ENCODE measurements at places on chromosomes 12 and 14.

DNA sequence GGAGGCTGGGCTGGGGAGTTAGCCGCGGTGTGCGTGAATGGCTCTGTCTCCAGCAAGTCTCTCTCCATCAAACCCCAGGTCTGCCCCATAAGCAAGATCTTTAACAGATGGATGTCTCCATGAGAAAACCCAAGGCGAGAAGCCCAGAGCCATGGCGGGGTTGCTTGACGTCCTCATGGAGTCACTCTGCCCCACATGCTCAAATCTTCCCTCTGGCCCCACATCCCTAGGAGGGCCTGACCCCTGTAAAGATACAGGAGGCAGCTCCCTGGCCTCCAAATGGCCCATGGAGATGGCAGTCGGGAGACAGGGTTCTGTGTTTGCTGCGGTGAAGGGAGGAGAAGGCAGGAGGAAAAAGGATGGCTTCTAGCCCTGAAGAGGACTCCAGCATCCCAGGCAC lies 49.3 kb downstream of the C14orf132 start:
- no peak for DNase-seq

- DNase-seq = peak; percentile 36
These were observed 31.0 kb downstream of the NFYB start for GRCh38 chr12:104106965-104107364.

DNA sequence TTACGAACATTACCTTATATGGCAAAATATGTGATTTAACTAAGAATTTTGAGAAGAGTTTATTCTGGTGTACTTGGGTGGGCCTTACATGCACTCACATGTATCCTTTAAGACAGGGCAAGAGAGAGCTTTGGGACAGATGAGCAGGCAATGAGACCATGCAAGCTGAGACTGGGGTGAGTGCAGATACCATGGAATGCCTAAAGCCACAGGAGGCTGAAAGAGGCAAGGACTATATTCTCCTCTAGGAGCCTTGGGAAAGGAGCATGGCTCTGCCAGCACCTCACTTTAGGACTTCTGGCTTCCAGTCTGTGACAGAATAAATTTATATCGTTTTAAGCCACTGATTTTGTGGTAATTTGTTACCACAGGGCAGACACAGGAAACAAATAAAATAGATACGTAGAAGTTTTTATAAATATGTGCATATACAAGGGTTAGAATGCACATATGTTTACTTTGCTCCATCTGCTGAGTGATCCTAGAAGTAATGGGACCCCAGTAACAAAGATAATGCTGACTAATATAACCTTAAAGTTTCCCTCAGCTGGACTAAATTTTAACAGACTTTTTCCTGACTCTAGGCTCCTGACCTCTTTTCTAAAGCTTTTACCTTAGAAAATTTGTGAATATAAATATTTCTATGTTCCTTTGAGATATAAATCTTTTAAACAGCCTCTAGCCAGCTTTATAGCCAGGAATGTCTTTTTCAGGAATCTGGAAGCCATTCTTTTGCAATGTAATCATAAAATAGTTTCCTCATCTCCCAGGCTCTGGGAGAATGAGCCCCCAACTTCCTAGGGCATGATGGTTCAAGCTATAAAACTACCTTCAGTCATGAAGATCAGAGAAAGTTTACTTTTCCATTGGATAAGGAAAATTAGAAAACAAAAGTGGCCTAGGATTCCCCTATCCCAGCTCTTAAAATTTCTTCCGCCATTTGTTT lies 216.8 kb downstream of the PPFIA2 start:
- DNase-seq = no peak

DNA sequence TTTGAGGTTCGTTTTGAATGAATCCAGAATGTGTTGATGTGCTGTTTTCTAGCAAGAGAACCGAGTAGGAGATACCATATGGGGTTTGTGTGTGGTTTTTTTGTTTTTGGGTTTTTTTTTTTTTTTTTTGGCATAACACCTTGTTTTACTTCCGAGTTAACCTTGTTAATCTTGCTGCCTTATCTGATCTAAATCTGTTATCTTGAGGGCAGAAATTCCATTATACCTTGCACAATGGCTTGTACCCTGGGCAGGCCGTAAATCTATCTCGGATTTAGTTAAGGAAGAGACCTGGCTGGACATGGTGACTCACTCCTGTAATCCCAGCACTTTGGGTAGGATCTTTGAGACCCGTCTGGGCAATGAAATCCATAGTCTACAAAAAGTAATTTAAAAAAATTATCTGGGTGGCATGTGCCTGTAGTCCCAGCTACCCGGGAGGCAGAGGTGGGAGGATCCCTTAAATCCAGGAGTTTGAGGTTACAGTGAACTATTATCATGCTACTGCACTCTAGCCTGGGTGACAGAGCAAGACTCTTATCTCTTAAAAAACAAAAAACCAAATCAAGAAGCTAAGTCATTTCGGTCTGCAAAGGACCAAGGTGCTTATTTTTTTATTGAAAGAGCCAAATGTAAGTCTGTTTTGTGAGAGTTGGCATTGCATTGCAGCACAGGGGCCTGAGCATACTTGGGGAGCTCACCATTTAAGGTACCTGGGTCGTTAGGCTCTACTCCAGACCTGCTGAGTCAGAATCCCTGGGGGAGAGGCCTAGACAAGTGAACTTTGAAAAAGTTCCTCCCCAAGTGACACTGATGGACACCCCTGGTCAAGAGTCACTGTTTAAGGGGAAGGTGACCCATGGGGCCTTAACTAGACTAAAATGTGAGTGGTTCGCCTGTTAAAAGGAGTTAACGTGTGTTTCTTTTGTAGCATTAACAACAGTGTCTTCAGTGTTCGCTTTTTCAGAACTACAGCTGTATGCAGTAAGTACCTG lies 6.7 kb downstream of the DLST start:
- DNase-seq = no peak

All from T47D (cell line).